ENCODE measurements at places on chromosomes 3 and 15.

DNA sequence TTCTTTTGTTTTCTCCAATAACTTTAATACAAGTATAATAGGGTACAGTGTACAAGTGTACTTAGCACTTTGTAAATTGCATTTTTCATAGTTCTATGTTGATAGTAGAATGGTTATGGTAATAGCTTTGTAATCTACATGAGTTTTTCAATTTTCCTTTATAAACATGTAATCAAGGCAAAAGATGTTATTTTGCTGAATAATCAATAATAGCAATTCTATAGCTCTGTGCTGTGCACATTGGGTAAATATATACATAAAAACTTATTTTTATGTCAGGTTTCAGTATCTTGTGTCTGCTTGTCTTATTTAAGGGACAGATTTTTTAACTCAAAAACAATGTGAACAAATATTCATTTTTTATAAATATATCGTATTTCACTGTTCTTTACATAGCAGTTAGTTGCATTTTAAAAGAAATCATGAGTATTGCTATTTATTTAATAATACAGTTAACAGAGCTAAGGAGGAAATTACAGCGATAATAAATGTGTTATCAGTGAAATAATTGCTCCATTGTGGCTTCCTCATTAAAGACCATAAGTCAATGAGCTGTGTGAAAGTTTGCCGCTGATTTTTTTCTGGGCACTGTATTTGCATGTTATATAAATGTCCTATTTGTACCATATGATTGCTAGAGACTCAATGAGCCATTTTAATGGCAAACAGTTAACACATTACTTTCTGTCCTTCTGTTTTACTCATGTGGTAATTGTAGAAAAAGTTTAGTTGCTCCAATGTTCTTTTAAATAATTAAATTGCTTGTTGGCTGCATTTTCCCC, 214.6 kb upstream of the STAC start:
- DNase-seq: no peak

GRCh38 chr3:195106418-195106906, 164.5 kb downstream of the XXYLT1 start:
- DNase-seq: peak; percentile 65

DNA sequence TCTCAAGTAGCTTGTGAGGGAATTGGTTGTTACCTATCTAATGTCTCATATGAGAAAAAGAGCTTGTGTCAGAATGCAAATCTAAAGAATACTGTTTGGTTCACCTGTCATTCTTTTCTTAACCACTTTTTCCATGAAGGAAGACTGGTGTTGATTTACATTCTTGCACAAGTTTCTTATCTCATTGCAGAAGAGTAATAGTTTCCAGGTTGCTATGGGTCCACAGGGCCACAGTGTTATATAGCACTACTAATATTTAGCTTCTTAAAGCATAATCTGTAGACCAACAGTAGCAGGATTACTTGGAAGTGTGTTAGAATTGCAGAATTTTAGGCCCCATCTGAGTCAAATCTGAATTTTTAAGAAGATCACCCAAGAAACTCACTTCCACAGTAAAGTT, 697.5 kb downstream of the GBE1 start:
- no peak for DNase-seq

GRCh38 chr15:35043373-35044095, 41.6 kb downstream of the NANOGP8 start:
- DNase-seq: peak; percentile 38

- no peak for DNase-seq
Measured at GRCh38 chr3:131608296-131608695, 105.5 kb upstream of the MRPL3 start.

GRCh38 chr15:59176653-59177316, 29.9 kb upstream of the LDHAL6B start:
- DNase-seq: peak; percentile 72

- no peak for DNase-seq
Measured at GRCh38 chr3:152519376-152519775, 250.6 kb downstream of the MBNL1 start.
